Activated CD4-positive, alpha-beta memory T cell treated with anti-CD3 and anti-CD28 coated beads for 36 hours (primary cell): ENCODE measurements at places on chromosomes 5 and 9.

GRCh38 chr5:160071916-160072315, 47.3 kb downstream of the PWWP2A start:
- no peak for DNase-seq

GRCh38 chr9:74391816-74392215, 105.3 kb upstream of the RORB start:
- DNase-seq: no peak

GRCh38 chr5:78727786-78728761, 79.5 kb upstream of the LHFPL2 start:
- DNase-seq: no peak

DNA sequence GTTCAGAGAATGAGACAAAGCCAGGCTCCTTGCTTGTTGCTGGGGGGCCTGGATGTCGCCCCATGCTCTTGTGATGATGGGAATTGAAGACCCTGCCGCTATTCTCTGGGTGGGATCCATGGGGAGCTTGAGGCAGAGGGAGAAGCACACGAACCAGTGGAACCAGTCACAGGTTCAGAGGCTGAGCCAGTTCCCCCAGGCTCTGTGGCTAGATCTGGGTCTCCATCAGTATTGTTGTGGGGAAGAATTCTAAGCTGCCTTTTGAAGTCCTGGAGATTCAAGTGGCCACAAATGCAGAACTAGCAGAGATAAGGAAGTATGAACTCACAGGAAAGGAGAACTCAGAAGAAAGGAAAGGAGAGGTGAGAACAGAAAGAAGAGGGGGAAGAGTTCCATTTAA, 219.4 kb downstream of the MSX2 start:
- no peak for DNase-seq

- DNase-seq: no peak
Measured at GRCh38 chr5:169860585-169860984, 119.7 kb downstream of the INSYN2B start.

DNA sequence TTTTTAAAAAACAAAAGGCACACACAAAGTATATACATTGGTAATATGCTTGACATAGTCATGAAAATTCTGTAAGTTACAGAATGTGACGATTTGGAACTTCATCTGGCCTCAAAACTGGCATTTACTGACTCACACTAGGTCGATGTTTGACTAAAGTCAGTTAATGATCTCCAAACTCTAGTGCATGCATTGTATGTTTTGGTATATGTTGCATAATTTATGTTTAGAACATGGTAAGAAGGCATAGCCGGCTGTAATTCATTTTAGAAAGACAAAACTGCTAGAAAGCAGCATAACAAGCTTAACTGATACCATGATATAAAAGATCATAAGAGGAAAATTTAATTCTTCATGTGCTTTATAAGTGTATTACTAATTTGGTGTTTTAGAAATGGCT, 58.6 kb upstream of the RICTOR start:
- DNase-seq: no peak

DNA sequence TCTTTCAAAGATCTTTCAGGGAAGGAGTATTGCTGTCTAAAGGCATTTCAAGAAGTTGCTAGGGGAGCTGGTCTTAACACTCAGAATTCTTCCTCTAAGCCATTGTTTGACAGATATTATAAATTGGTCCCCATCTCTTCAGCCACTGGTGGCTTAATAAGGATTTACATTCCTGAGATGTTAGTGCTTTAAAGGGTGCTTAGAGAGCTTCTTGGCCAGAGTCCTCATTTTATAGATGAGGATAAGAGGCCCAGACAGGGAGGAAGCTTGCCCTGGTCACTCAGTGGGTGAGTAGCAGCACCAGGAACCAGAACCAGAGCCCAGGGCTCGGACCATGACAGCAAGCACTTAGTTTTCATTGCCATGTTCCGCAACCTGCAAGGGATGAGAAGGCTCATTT, 53.2 kb downstream of the GALNT10 start:
- no peak for DNase-seq

DNA sequence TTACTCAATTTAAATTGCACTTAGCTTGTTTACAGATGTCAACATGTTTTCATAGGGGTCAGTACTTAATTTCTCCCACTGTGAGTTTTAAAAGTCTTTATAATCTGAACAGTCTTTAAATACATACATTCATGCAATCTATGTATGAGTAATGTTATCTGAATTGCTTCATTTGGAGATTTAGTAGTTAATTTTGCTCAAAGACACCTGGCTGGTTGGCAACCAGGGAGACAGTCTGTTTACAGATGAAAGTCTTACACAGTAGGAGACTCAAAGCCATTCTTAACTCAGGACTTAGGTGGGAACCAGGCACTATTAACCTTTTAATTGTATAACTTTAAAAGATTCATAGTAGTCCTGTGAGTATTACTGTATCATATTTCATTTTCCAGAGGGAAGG, 29.3 kb downstream of the DAB2 start:
- DNase-seq: no peak

DNA sequence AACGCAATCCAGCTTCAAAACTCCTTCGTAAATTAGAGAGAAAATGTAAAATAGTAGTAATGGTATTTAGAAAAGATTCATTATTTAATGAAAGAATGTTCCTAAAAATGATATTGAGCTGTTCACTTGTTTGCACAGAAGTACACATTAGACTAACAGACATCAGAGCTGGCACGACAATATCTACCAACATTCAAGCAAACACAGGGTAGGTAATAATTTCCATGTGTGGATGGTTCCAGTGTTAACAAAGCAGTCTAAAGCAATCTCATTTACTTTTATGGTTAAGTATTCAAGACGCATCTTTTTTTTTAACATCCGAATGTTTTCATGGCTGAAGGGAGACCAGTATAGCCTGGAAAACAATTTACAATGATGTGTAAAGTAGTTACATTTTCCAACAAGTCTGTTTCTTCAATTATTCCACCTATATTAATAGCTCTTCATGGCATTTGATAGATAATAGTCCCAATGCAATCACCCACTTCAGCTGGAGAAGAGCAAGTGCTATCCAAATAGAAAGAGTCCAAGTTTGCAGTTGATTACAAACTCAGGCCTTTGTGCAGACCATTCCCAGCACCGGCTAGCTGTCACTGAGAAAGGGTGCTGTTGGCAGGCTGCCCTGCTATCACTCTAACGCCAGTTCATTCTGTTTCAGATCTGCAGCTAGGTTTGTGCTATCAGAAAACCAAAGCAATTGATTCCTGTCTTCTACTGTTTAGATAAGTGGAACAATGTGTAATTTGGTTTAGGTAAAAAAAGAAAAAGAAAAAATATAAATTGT, 458.8 kb downstream of the DTWD2 start:
- DNase-seq: no peak

- DNase-seq: no peak
Measured at GRCh38 chr5:103923616-103924168, 361.1 kb upstream of the NUDT12 start.

DNA sequence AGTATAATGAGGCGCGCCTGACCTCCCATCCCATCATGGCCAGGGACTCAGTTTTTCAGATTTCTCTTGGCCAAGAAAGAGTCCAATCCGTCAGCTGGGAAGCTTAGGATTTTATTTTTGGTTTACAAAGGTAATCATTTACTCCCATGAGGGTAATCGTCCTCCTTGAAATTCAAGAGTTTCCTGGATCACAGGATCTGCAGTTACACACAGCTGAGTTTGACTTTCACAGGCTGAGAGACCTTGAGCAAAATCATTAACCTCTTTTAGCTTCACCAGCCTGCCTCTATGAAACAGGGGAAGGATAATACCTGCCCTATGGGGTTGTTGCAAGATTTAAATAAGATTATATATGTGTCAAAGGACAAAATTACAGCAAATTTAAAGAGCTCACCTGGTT, 15.4 kb upstream of the AK3 start:
- no peak for DNase-seq

DNA sequence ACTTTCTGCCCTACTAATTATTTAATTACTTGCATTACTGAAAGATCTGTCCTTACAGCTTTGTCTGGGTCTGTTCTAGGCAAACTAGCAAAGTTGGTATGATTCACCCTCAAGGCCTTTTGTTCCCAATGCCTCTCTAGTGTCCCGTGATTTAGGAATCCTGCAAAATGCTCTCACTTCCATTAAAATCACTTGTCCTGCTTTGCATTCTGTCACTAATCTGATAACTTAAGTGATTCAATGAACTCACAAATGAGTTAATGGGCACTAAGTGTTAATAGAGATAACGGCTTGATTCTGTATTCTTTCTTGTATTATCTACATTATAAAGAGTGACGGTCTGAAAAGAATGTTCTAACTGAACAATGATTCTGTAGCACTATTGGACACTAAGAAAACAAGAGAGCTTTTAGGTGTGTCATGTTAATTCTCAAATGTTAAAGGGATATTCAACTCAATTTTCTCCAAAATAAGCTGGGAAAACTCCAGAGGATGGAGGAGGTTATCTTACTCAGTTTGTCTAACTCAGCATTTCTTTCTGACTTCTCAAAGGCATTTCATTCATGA, 697.3 kb downstream of the CETN3 start:
- no peak for DNase-seq

- peak; percentile 62 for DNase-seq
Measured at GRCh38 chr9:97905228-97905627, 17.1 kb downstream of the TRMO start.

- no peak for DNase-seq
Measured at GRCh38 chr5:158142156-158142555, 283.2 kb upstream of the CLINT1 start.

GRCh38 chr5:80318212-80318611, 1.6 kb upstream of the SPZ1 start:
- no peak for DNase-seq

DNA sequence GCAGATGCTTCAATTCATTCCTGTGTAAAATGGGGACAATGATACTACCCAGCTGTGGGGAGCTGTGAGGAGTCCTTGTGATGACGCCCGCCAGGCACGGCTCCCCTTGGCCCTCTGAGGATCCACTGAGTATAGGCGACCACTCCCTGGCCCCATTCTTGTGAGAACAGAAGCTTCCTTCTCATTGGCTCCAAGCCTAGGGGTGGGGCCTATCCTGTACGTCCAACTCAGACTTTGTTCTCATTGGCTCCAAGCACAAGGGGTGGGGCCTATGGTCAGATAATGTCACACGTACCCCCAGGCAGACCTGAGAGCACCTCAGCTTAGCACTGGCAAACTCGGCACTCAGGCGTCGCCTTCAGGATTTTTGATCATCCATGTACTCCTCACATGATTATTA, 232.9 kb upstream of the MVB12B start:
- DNase-seq: no peak

GRCh38 chr5:99019812-99020697, 91.2 kb upstream of the CHD1 start:
- DNase-seq: no peak

DNA sequence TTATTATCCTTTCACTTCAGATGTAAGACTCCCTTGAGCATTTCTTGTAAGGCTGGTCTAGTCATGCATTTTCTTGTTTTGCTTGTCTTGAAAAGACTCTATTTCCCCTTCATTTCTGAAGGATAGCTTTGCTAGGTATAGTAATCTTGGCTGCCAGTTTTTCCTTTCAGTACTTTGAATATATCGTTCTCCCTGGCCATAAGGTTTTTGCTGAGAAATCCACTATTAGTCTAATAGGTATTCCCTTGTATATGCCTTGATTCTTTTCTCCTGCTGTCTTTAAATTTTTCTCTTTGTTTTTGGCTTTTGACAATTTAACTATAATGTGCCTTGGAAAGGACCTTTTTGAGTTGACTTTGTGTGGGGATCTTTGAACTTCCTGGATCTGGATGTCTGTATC, 16.8 kb upstream of the OR2S2 start:
- DNase-seq: no peak

GRCh38 chr5:114857941-114858551, 311.7 kb downstream of the TRIM36 start:
- DNase-seq: no peak

DNA sequence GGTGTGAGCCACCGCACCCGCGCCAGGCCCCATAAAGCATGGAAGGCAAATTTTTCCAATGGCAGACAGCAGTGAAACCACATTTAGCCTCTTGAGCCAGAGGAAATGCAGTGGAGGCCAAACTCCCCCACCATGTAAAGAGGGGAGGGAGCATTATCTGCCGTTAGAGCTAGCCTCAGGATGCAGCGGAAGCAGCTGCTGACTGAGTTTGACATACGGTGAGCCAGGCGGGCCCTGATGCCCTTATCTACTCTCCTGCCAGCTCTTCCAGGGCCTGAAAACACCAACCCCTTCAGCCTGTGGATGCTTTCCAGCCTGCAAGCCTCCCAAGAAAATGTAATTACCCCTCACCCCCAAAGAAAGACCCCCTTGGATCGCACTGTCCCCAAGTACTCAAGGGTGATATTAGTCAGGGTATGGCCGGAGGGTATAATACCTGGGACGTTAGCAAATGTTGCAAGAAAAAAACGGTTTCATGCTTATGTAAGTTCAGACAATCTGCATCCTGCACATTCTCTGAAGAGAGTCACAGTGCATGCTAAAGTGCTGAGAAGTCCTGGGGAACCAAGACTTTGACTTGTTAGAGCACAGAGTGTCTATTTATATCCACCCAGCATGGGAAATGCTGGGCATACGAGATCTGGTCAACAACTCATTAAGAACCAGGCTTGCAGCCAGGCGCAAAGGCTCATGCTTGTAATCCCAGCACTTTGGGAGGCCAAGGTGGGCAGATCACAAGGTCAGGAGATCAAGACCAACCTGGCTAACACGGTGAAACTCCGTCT, 11.3 kb upstream of the GGTA1 start:
- DNase-seq: no peak

DNA sequence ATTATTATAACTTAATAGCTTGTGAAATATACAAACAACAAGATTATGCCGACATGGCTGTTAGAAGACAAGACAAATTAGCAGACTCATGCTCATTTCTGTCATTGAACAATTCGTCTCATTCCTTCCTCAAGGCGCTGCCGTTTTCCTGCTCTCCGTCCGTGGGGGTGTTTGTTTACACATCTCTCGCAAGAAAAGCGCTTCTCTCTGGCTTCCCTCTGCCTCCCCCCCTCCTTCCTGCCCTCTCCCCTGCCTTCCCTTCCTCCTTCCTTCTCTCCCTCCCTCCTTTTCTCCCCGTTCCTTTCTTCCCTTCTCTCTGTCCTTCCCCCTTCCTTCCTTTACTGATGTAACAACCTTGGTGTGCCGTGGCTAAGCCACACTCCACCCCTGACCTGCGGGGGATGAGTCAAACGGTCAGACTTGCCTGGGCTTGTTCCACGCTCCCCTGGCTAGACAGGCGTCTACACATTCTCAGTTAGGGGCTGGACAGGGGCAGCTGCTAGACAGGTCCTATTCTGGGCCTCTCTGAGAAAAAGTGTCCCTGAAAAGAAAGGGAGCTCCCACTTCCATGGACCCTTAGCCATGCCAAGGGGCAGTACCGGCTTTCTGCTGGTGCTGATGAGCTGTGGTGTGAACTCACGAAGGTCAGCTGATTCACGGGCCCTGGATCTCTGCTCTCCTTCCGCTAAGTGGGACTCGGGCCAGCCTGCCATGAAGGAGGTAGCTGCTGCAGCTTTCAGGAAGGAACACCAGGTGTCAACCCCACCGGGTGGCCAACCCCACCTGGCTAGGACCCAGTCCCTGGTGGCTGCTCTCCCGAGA, 32.0 kb upstream of the SPTLC1 start:
- DNase-seq: peak; percentile 30

- DNase-seq: no peak
Measured at GRCh38 chr5:142881076-142881783, 111.1 kb downstream of the ARHGAP26 start.
